ENCODE measurements at places on chromosomes 12 and 14.

GRCh38 chr12:32988982-32989381, 92.4 kb upstream of the PKP2 start:
- no peak for DNase-seq

DNA sequence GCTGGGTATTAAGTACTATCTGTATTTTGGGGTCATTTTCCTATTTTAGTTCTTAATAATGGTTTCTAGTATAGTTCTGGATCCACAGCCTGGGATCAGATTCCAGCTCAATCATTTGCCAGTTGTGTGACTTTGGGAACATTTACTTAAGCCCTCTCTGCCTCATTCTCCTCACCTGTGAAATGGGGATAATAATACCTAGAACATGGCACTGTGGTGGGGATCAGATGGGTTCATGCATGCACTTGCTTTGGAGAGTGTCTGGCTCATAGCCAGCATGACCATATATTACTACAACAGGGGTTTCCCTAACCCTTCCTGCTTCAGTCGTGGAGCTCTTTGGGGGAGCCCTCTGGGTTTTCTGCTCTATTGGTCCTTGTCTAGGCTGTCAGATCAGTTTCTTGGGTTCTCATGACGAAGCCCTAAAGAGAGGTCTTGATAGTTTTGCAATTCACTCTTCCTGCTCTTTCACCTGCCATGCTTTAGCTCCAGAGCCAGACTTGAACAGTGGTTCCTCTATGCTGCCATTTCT, 34.1 kb upstream of the SMOC1 start:
- DNase-seq = no peak

DNA sequence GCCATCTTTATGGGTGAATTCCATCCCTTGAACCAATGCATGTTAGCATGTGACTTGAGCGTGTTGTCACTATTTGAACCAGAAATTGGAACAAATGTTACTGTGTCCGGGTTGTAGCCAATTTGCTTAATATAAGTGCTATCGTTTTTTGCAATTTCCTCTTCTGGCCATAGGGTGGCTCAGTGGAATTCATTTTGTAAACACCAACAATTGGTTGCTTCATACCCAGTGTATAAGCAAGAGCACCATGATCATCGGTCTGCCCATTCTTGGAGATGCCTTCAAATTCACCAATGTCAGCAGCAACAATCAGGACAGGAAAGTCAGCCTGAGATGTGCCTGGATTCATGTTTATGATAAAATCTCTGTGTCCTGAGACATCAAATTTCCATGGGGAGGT, 5.0 kb upstream of the NEDD1 start:
- DNase-seq = peak; percentile 12

GRCh38 chr12:132986001-132986884, at the start of gene ZNF26:
Gene ZNF26 (plus strand): TSS chr12:132986367. CDS start chr12:132986841, 474 bp downstream.
- DNase-seq = peak; percentile 84

- DNase-seq = no peak
These were observed 334.4 kb upstream of the ATP2B1 start for GRCh38 chr12:90042920-90043641.

DNA sequence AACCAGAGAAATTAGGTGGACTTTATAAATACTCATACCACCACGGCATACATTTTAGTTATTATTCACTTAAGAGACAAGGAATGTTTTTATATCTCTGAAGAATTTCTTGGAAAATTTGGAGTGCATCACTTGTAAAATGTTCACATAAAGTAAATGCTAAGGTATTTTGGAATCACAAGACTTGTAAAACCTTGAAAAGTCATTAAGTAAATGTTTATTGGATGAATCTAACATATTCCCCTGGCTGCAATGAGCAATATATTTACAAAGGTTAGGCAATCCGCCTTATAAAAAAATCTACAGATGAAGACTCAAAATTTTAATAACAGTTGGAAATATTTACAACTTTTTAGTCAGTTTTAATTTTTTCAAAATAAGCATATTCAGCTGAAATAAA, 287.4 kb upstream of the ALG10 start:
- no peak for DNase-seq

GRCh38 chr14:103499709-103500108, 22.9 kb downstream of the CKB start:
- DNase-seq = no peak

- DNase-seq = no peak
These were observed 12.3 kb upstream of the APOF start for GRCh38 chr12:56374726-56375597.

GRCh38 chr14:42804141-42804540, 1197.5 kb downstream of the LRFN5 start:
- DNase-seq = no peak

GRCh38 chr12:50550530-50551223, 45.9 kb downstream of the DIP2B start:
- no peak for DNase-seq

GRCh38 chr12:49031573-49032161, 13.1 kb upstream of the PRKAG1 start:
- DNase-seq = no peak

DNA sequence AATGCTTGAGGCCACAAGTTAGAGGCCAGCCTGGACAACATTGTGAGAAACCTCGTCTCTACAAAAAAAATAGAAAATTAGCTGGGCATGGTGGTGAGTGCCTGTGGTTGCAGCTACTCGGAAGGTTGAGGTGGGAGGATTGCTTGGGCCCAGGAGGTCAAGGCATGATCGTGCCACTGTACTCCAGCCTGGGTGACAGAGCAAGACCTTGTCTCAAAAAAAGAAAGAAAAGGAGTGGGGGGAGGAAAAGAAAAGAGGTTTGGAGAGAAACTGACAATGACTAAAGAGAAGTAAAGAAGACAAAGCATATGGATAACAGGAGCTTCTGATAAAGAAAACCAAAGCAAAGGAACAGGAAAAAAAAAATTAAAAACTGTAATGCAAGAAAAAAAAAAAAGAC, 37.4 kb upstream of the SELPLG start:
- DNase-seq = no peak

- no peak for DNase-seq
These were observed 68.5 kb upstream of the HOXC13 start for GRCh38 chr12:53870117-53870516.

- no peak for DNase-seq
These were observed 107.6 kb downstream of the APAF1 start for GRCh38 chr12:98752726-98753125.

DNA sequence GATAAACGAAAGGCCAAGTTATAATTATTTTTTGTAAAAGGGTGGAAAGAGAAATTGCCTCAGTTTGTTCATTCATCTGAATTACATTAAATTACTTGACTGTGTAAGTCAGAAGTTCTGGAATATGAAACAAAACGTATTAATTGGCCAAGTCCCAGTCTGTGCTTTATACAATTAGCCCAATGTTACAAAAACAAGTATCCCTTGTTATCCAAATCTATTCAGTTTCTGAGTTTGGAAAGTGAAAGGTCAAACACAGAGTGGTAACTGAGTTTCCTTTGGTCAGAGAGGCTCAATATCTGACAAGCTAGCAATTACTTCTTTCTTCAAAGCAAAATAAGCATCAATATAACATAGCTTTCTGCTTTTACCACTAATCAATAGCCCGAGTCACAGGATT, 62.6 kb downstream of the SPPL3 start:
- DNase-seq = peak; percentile 21

- DNase-seq = peak; percentile 72
These were observed 3.2 kb upstream of the FICD start for GRCh38 chr12:108511633-108512540.

DNA sequence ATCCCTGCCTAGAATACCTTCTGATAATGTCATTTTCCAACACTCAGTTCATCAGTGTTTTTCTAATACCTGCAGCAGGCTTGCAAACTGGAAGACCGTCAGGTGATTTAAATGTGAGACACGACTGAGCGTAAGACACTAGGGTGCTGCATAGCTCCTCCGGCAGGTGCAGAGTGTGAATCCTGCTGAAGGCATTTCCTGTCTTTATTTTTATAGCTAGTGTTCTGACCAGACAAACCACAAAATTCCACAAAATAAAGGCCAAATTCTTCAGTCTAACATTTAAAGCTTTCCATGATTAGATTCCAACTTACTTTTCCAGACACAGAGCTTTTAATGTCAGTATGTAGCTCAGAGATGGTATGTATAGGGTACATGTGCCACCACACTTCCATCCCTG, 70.7 kb downstream of the BBS10 start:
- no peak for DNase-seq

- DNase-seq = no peak
These were observed 193.7 kb downstream of the PAX9 start for GRCh38 chr14:36855396-36855795.

GRCh38 chr12:75961878-75962277, 69.7 kb downstream of the PHLDA1 start:
- DNase-seq = no peak

- DNase-seq = no peak
These were observed 82.0 kb downstream of the IFT43 start for GRCh38 chr14:76067536-76067935.

- no peak for DNase-seq
These were observed 100.9 kb upstream of the PRB2 start for GRCh38 chr12:11496157-11496851.

DNA sequence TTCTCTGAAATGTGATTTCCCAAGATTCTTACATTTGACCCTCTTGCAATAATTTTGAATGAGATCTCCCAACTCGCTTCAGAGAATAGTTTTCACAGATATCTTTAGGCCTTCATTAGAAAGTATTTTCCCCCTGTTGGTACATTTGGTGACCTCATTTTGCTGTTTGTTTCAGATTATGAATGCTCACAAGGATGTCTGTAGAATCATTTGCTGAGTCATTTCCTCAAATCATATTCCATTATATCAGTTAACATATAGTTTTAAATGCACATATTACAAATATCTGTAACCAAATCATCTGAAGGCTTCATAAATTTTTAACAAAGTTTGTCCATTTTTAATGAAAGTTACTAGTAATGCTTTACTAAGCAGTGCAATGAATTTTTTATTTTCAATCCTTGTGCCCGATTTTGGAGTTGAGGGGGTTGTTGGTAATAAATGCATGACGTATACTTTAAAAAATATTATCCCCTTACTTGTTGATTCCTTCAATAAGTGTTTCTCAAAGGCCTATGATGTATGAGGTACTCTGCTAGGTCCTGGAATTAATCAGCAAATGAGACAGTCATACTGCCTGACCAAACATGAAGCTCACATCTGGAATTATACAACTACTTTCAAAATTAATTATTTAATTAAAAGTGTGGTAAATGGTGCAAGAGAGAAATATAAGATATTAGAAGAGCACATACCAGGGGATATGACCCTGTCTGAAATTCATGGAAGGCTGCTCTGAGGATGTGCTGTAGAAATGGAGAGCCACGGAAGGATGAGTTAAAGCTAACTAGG, 126.9 kb upstream of the RAP1B start:
- DNase-seq = peak; percentile 69

- DNase-seq = no peak
These were observed 531.6 kb downstream of the VRK1 start for GRCh38 chr14:97328743-97329142.

GRCh38 chr12:51923506-51924365, 16.4 kb downstream of the ACVRL1 start:
- DNase-seq = peak; percentile 26

- DNase-seq = no peak
These were observed 9.9 kb downstream of the CERS5 start for GRCh38 chr12:50157259-50157658.

DNA sequence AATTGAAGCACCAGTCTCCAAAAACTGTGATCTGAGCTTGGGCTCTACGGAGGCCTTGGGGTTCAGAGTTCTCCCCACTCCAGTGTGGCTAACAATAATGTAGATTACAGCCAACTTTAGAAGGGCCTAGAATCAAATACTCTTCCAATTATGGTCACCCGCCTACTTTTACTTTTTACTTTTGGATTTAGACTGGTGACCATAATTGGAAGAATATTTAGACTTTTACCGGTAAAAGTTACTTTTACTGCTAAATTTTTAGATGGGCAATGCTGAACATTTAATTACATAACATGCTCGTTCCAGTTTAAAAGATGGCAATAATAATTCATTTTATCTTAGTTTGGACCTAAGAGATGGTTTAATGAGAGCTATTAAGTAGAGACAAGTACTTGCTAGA, 39.2 kb downstream of the PPTC7 start:
- DNase-seq = no peak

- no peak for DNase-seq
These were observed 24.8 kb upstream of the GOLGA3 start for GRCh38 chr12:132853285-132854092.

GRCh38 chr14:104287301-104288009, 149.1 kb downstream of the KIF26A start:
- DNase-seq = no peak

GRCh38 chr14:31166271-31166561, 41.4 kb downstream of the HECTD1 start:
- DNase-seq = no peak

DNA sequence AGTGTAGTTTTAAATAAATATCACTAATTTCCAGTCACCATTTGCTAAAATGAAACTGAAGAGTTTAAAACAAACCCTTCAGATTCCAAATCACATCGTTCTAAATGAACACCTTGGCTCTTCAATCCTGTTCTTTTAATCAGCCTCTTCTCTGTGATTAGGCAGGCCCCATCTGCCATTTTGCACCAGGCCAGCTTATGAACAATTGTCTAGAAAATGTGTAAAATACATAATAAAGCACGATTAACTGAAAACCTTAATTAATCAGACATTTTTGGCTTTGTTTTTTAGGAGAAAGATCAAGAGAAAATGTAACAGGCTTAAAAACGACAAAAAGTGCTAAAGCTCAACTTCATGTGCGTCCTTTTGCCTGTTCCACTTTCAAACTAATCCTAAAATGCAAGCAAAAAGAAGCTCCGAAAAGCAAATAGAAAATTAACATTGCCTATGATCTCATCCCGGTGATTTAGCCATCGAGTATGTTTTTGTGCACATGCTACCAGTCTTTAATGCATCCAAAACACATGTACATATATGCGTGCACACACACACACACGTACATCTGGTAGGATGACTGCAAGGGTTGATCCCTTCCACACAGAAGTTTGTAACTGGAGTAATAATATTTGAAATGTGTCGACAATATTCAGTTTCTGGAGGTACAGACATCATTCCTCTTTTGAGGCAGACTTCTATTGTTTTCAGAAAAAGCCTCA, 288.6 kb downstream of the FOXN3 start:
- no peak for DNase-seq

DNA sequence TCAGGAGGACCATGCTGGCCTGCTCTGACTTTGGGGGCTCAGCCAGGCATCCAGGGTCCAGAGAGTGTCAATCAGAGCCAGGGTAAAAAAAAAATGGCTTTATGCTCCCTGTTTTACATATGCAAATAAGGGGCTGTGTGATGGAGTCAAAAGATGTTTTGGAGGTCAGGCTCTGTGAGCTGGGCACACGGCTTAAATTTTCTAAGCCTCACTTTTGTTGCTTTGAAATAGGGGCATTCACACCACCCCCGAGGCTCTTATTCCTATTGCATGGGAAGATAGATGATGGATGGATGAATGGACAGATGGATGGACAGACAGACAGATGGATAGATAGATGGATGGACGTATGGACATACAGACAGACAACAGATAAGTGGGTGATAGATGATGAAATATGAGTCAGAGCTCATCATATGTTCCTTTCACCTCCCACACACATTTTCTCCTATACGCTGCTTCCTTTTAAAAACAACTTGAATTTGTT, 42.7 kb downstream of the RIN3 start:
- no peak for DNase-seq

All from MM.1S (cell line).